Nephron progenitor cell (in vitro differentiated cells): ENCODE measurements at places on chromosomes 12 and 14.

- no peak for DNase-seq
Measured at GRCh38 chr12:7091171-7091570, 1.1 kb downstream of the C1R start.

GRCh38 chr14:91284791-91285548 is 40.5 kb upstream of the GPR68 start:
- no peak for DNase-seq

GRCh38 chr14:45678163-45678562 is 425.2 kb upstream of the MIS18BP1 start:
- DNase-seq, result no peak

DNA sequence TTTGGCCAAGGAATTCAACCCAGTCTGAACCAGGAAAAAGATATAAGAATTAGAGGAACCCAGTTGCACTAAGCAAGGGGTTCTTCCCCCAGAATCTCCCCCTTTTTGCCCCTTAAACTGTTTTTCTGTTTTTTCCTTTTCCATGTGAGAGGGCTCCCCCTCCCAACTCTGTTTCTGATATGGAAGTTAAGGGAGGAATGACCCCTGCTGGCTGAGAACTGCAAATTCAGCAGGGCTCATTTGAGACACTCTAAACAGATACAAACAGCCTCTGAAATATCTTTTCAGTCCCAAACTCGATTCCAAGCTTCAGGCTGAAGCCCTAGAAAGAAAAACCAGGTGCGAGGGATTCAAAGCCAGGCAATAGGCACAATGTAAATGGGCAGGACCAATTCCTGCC is 132.7 kb downstream of the SLC41A2 start:
- no peak for DNase-seq

DNA sequence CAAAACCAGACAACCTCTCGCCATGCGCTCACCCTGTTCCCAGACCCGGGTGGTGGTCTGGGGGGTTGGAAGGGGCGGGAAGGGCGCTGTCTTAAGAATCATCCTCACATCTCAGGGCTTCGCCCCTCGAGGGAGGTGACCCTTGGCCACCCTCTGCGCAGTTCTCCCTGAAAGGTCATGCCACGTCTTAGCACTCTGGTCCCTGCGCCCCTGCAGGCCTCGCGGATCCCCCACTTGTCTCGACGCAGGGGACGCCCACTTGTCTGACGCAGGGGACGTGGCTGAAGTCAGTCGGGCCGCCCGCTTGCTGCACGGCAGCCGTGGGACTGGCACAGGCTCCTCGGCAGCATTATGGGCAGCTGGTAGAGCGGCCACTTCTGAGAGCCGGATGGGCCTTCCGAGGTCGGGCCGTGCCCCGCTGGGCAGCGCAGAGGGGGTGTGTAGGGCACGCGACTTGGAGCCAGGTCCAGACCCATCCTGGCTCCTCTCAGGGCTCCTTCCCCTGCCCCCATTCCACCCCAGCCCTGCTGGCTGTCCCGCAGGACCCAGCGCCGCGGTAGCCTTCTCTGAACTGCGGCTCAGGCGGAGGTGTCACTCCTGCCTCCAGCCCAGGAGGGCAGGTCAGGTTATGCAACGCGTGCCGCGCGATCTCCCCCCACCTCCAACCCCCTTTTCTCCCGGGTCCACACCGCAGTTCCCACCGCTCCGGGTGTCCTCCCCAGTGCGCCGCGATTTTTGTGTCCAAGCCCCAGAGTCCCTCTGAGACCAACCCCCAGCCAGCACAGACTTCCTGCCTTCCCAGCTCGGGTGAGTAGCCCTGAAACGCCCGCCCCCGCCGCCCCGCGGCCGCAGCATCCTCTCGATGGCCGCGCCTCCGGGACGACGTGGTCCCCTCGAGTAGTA is 40.9 kb upstream of the CAPRIN2 start:
- peak; percentile 79 for DNase-seq

DNA sequence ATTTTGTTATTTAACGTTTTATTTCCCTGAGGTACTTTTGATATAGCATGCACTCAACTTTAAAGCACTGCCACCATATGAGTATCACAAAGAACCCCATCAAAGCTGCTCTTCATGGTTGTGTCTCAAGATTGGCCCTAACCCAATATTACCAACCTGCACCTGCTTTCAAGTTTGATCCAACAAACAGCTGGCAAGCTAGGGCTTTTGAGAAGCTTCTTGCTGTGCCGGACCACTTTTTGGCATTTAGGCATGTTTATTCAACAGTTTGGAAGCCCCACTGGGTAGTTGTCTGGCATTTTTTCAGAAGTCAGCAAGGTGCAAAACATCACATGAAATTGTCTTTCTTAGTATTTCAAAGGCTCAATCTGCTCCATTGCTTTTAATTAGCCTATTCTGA is 137.2 kb upstream of the PLEKHA5 start:
- no peak for DNase-seq

- no peak for DNase-seq
Measured at GRCh38 chr14:34113005-34113511, 162.2 kb upstream of the EGLN3 start.

DNA sequence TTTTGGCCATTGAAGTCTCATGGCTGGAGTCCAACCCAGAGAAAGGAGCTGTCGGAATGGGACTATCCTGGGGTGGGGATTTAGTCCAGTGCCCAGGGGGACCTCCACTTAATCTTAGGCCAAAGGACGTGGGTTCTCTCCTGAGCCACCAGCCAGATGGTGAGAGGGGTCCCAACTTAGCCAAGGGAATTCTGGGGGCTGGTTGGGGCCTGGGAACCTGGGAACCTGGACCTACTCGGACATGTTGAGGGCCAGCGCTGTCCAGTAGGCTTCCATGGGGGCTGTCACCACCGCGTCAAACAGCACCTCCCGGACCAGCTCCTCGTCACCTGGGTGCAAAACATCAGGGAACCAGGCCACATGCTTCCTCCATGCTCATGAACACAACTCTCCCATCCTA is 33.4 kb downstream of the LRTM2 start:
- no peak for DNase-seq

GRCh38 chr12:112261559-112261958 is 120.7 kb downstream of the HECTD4 start:
- no peak for DNase-seq

GRCh38 chr14:32986791-32987540 is 48.3 kb downstream of the NPAS3 start:
- peak; percentile 10 for DNase-seq

DNA sequence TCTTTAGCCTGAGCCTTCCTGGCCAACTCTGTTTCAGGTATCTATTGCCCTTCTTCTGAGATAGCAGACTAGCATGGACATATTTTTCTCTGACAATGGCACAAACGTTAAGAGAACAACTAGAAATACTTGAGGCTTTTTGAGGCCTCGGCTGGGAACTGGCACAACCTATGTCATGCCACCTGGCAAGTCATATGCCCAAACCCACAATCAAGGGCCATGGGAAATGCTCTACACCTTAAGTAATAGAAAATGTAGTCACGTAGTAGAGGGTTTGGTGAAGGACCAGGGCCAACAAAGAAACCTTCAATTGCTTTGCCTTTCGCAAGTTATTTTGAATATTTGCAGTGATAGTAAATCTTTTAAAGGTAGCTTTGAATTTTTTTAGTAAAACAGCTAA is 325.4 kb downstream of the ZFP36L1 start:
- no peak for DNase-seq
